ENCODE measurements at places on chromosomes 7 and 10. TPM values are rescaled to one million over a fixed set of nuclear protein-coding genes. Genes with fewer than 3 reads are reported as not detected.

WNT8B gene
- 0.16 TPM for total RNA-seq

CARD11 gene
- 98.7 TPM for total RNA-seq

FZD8 gene
- not detected for total RNA-seq

WEE2 gene
- not detected for total RNA-seq

GRCh38 chr10:123496996-123497660 lies 169.0 kb upstream of the GPR26 start:
- no peak for ATAC-seq

DNA sequence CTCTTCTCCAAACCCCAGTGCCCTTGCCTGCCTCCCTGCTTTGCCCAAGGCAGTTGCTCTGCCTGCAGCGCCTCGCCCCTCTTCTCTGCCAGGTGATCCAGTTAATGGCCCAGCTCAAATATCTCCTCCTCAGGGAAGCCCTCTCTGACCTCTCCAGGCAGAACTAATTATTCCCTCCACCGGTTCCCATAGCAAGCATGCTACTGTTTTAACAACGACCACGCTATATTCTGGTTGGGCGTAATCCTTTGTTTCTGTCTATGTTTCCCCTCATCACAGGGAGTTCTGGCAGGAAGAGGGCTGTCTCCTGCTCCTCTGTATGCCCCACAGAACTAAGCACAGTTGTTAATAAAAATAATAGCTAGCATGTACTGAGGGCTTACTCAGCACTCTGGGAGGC lies 36.8 kb upstream of the R3HCC1L start:
- ATAC-seq, result no peak

GRCh38 chr7:5429857-5430611 lies 6.4 kb upstream of the TNRC18 start:
- no peak for ATAC-seq

DNA sequence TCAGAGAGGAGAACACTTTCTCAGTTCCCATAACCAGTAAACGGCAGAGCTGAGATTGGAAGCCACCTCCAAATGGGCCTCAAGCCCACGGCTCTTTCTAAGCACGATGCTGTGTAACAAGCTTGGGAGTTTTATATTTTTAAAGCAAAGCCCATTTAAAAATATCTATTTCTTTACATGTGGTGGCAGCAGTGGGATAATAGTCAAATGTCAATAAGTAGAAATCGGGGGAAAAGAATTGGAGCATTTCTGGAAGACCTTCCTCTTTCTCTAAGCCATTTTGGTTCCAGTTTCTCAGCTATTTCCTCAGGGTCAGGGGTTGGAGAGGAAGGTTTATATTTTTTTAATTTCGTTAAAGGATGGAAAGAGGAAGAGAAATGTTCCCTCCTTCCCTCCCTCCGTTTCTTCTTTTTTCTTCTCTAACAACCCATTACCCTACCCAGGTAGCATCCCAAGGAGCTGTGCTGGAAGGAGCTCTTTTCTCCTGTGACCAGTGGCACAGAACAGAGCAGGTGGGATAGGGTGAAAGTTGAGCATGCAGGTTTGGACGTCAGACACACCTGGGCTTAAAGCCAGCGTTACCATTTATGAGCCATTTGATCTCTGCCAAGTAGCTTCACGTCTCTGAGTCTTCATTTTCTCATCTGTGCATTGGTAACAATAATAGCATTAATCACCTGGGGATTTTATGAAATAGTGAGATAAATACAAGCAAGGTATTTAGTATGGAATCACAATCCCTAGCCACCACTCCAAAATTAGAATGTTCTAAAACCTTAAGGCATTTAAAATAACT lies 515.7 kb downstream of the RPS24 start:
- no peak for ATAC-seq

- ATAC-seq, result no peak
These were observed 53.9 kb upstream of the LRGUK start for GRCh38 chr7:134073276-134073675.

- ATAC-seq, result no peak
These were observed 156.0 kb downstream of the ZNF33B start for GRCh38 chr10:42482411-42482810.

GRCh38 chr10:24518411-24518810 lies 205.3 kb downstream of the ARHGAP21 start:
- ATAC-seq, result no peak

DNA sequence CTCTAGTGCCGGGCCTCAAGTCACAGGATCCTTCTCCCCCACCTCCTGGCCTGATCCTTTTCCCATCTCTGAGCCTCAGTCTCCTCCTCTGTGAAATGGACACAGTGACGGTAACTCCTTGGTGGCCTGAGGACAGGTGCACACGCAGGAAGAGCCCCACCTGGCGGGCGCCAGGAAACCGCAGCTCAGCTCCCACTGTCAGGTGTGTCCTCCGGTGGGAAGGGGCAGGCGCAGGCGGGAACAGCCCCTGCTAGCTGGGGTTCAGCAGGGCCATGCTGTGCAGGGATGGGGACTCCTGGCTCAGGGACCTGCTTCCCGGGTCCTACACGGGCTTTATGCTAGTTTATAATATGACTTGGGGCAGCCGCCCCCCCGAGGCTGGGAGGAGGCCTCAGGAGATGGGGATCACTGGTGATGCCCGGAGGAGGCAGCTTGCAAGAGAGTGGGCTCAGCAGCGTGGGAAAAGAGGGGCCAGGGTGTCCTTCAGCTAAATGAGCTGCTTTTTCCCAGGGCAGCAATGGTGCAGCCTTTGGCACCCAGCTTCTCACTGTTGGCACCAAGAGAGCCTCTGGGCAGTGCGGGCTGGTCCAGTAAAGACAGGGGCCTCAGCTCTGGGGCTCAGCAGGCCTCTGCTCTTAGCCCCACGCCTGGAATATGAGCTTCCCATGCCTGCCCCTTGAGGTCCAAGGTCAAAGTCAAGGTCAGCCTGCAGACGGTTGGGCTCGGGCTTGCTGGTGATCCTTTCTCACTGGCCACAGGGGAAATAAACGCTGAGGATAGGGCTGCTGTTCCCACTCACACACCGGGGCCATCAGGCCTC lies 68.0 kb upstream of the FAM20C start:
- no peak for ATAC-seq
